Dermis lymphatic vessel endothelial cell (primary cell): ENCODE measurements at places on chromosomes 3 and 15. TPM values are rescaled to one million over a fixed set of nuclear protein-coding genes. Genes with fewer than 3 reads are reported as not detected.

Gene RLBP1
- total RNA-seq = not detected in 2 replicates

Gene KLF15
- 4.3 and 10.7 TPM in 2 replicates for total RNA-seq

Gene AMT
- 0.09 and 0.43 TPM in 2 replicates for total RNA-seq

Gene FOXB1
- not detected in 2 replicates for total RNA-seq

Gene ARRDC4
- total RNA-seq = 1.1 and 1.6 TPM in 2 replicates

Gene SAMMSON
- not detected in 2 replicates for total RNA-seq

Gene TMEM266
- not detected in 2 replicates for total RNA-seq

Gene ANKRD63
- not detected in 2 replicates for total RNA-seq

Gene CCR5
- 0.09 TPM in 1 of 2 replicates, not detected in the other for total RNA-seq

Gene TNNC1
- not detected in 2 replicates for total RNA-seq

Gene ALPK3
- 24.5 and 29.4 TPM in 2 replicates for total RNA-seq

Gene THSD4
- total RNA-seq = 23.6 and 26.3 TPM in 2 replicates

Gene ST3GAL6
- 44.3 and 105 TPM in 2 replicates for total RNA-seq

Gene NEIL1
- 11.9 and 12.5 TPM in 2 replicates for total RNA-seq

Gene NCBP2
- 52.3 and 70.2 TPM in 2 replicates for total RNA-seq
